Lower leg skin (tissue), 4 donors: ENCODE measurements at places on chromosomes 6 and 20. TPM values are rescaled to one million over a fixed set of nuclear protein-coding genes. Genes with fewer than 3 reads are reported as not detected.
A peak's percentile ranks its signal among the peaks of the same experiment; 100 is the strongest.

- DNase-seq: no peak
Observed at GRCh38 chr6:11973238-11973637, 38.9 kb upstream of the HIVEP1 start.

- no peak for DNase-seq
Observed at GRCh38 chr6:17869753-17870050, 117.7 kb downstream of the KIF13A start.

GRCh38 chr6:129353067-129353466 lies 356.9 kb downstream of the ARHGAP18 start:
- peak; percentile 66 for DNase-seq

GRCh38 chr6:32761072-32761471 lies 2.3 kb downstream of the HLA-DQB2 start:
- DNase-seq: no peak

DNA sequence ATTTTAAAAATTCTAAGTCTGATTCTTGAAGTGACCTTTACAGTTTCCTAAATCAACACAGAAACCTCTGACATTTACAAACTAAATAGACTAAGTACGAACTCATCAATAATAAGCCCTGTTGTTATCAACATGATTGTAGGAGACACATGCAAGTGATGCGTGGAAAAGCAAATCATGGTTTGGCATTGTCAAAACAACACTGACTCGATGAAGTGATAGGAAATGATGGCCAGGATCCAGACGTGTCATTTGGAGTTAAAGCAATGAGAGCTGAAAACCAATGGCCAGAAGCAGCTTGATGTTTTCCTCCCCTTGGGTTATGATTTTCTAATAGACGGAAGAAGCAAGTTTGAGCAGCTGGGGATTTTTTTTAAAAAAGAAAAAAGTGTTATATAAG lies 117.4 kb upstream of the FAM184A start:
- DNase-seq: no peak

- DNase-seq: no peak
Observed at GRCh38 chr6:134934793-134935485, 15.0 kb downstream of the ALDH8A1 start.

DNA sequence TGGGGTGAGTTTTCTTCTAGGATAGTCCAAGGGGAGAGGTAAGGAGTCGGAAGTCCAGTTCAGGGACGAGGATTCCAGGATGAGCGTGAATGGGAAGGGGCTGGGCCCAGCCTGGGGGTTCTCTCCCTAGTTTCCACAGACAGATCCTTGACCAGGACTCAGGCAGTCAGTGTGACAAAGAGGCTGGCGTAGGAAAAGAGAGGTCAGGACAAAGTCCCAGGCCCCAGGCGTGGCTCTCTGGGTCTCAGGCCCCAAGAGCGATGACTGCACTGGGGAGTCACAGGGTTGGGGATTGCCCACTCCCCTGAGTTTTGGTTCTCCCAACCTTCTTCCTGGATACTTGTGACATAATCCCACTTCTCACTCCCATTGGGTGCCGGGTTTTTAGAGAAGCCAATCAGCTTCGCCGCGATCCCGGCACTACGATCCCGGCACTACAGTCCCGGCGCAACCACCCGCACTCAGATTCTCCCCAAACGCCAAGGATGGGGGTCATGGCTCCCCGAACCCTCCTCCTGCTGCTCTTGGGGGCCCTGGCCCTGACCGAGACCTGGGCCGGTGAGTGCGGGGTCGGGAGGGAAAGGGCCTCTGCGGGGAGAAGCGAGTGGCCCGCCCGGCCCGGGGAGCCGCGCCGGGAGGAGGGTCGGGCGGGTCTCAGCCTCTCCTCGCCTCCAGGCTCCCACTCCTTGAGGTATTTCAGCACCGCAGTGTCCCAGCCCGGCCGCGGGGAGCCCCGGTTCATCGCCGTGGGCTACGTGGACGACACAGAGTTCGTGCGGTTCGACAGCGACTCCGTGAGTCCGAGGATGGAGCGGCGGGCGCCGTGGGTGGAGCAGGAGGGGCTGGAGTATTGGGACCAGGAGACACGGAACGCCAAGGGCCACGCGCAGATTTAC lies 46.2 kb upstream of the TRIM26 start:
- DNase-seq: peak; percentile 95

The BTNL2 gene
- not detected for total RNA-seq

The DEFB124 gene
- total RNA-seq: not detected

The ACAT2 gene
- 10.2 TPM for total RNA-seq

The CRISP1 gene
- not detected for total RNA-seq

The TMEM244 gene
- not detected for total RNA-seq

The EGFL8 gene
- 20.2 TPM for total RNA-seq
